ENCODE measurements at places on chromosomes 3 and 15.

DNA sequence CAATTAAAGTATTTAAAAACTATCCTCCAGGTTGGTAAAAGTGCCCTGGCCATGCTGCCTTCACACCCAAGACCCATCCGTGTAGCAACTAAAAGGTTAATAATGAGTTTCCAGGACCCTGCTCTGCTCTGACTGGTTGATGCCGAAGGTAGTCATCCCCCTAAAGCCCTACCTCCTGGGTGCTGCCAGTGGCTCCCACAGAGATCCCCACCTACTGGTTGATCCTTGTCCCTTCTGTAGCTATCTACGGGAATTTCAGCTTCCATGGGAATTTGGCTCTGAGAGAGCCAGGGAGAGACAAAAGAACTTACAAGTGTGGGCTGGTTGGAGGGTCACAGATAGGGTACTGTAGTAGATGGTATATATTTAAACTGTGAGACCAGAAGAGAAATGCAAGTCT, 110.6 kb upstream of the NANOGP8 start:
- no peak overlapping the region for H3K4me3 ChIP-seq
- no peaks in the 10 kb centered on the region for H3K36me3 ChIP-seq
- no peak for DNase-seq
- H3K27ac ChIP-seq: no peak overlapping the region
- no peaks in the 10 kb centered on the region for H3K4me1 ChIP-seq
- no peaks in the 10 kb centered on the region for H3K27me3 ChIP-seq

- DNase-seq: no peak
- no peak overlapping the region for H3K4me3 ChIP-seq
- no peaks in the 10 kb centered on the region for H3K27me3 ChIP-seq
- H3K4me1 ChIP-seq: peaks cover 9% of the 10 kb centered on the region
Observed at GRCh38 chr3:58105196-58105595, 97.0 kb downstream of the FLNB start.

DNA sequence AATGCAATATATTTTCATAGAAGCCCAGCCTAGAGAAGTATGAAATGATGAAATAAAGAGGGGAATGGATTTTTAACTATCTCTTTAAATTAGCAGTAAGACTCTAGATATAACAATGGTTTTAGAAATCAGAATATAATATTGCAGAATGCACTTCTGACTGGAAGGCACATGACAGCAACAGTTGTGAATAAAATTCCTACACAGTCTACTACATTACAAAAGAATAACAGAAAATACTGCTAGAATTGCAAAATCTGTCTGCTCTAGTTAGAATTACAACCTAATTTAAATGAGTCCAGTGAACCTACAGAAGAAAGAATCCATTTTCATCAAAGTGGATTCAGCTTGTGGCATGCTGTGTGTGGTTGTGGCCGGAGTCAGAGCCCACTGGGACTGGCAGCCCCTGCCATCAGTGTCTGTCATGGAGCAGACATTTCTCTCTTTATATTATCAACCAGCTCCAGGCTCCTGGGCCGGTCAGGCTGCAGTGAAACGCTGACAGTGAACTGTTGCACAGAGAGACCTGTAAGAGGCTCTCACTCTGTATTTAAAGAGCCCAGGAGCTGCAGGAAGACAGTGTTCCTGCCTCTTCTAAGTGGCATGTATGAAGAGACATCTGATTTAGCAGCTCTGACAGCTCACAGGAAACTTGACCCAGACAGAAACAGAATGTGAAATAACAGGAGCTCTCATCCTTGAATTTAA, 1523.8 kb upstream of the CADM2 start:
- no peak overlapping the region for H3K27ac ChIP-seq
- no peaks in the 10 kb centered on the region for H3K4me1 ChIP-seq
- DNase-seq: peak; percentile 1

DNA sequence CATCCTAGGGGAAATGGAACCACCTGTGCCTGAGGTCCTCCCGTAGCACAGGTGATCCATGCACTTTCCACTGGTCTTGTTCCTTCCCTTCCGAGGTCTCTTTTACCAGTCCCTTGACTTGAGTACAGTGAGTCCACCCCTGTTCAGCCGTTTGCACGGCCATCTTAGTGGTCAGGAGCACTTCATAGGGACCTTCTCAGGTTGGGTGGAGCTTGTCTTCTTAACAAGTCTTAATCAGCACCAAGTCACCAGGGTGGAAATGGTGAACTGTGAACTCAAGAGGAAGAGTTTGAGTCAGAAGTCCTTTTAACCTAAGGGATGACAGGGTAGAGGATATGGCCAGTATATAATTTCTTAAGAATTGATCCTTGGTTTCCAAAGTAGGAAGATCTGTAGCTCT, 21.4 kb downstream of the ARL8B start:
- H3K27me3 ChIP-seq: no peaks in the 10 kb centered on the region
- H3K27ac ChIP-seq: no peak overlapping the region
- H3K36me3 ChIP-seq: peaks cover 2% of the 10 kb centered on the region
- H3K4me3 ChIP-seq: no peak overlapping the region

DNA sequence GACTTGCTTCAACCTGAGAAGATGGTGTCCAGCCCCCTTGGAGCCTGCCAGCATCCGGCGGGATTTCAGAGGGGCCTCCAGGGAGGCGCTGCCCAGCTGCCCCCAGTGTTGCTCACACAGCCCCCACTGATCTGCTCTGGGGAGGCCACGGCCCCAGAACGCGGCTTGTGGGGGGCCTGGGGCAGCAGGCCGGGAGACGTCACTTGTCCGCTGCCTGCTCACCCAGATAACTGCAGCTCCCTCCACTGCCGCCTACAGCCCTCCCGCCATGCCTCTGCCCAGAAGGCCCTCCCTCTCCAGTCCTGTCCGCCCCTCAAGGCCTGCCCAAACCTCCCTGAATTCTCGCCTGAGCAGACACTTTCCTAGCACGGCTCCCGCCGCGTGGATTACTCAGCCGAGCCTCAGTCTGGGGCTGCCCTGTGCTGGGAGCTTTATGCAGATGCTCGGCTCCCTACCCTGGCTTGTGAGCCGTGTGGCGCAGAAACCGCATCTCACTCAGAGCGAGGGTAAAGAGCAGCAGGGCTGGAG, 17.2 kb upstream of the ADIPOQ start:
- H3K27me3 ChIP-seq: peaks cover 75% of the 10 kb centered on the region
- DNase-seq: no peak
- no peak overlapping the region for H3K27ac ChIP-seq
- peaks cover 16% of the 10 kb centered on the region for H3K4me1 ChIP-seq

DNA sequence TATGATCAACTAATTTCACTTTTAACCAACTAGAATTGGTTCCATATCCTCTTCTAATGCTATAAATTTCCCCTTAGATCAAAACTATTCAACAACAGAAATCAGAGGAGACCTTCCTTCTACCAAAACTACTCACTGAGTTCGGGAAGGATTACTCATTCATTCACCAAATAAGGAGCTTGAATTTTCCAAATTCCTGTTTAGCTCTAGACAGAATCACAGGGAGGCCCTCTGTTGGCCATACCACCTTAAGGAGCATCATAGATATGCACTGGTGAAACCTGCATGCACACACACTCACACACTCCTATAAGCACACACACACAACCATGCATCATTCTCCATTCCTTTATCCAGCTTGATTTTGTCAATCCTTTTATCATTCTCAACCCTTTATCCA, 49.0 kb downstream of the SUCLG2 start:
- H3K4me1 ChIP-seq: no peaks in the 10 kb centered on the region
- no peak overlapping the region for H3K4me3 ChIP-seq
- no peak for DNase-seq
- H3K27me3 ChIP-seq: no peaks in the 10 kb centered on the region

DNA sequence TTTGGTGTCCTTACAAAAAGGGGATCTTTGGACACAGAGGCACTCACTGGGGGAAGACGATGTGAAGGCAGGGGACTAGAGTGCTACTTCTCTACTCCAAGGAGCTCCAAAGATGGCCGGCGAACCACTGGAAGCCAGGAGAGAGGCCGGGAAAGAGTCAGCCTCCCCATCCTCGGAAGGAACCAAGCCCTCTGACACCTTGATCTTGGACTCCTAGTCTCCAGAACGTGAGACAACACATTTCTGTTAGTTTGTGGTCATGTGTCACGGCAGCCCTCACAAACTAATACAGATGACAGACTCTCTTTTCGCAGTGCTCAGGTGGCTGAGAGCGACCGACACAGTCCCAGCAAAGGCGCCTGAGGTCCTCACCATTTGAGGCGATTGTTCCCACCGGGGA, 24.4 kb upstream of the ATP2B2 start:
- DNase-seq: no peak
- H3K27ac ChIP-seq: no peak overlapping the region
- H3K27me3 ChIP-seq: peaks cover 19% of the 10 kb centered on the region
- H3K4me1 ChIP-seq: no peaks in the 10 kb centered on the region
- H3K36me3 ChIP-seq: no peaks in the 10 kb centered on the region

- no peak overlapping the region for H3K4me3 ChIP-seq
- no peak overlapping the region for H3K27ac ChIP-seq
- no peaks in the 10 kb centered on the region for H3K36me3 ChIP-seq
- no peaks in the 10 kb centered on the region for H3K4me1 ChIP-seq
- H3K27me3 ChIP-seq: no peaks in the 10 kb centered on the region
- DNase-seq: no peak
Observed at GRCh38 chr15:29449136-29449535, 179.5 kb upstream of the NSMCE3 start.

DNA sequence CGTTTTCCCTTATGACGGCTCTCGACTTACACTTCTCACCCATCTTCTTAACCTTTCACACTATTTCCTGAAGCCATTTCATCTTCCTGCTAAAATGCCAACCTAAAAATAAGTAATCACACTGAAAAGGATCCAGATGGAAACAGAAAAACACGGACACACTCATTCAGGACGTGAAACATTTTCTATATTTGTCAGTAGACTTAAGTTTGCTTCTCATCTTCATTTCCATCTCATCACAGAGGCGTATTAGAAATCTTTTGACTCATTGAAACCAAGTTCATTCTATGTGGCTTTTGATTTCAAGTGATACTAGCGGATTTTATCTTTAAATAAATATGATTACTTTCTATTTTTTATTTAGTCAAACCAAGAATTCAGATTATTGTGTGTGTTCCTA, 27.4 kb upstream of the DLG1 start:
- H3K27me3 ChIP-seq: no peaks in the 10 kb centered on the region
- H3K27ac ChIP-seq: no peak overlapping the region
- H3K36me3 ChIP-seq: no peaks in the 10 kb centered on the region
- DNase-seq: no peak
- no peak overlapping the region for H3K4me3 ChIP-seq

Data from muscle of leg (tissue), 16 donors.